NCI-H524 treated with DMSO at 0.1 percent for 48 hours (cell line): ENCODE measurements at places on chromosomes 3 and 15.

- no peak for DNase-seq
Observed at GRCh38 chr3:99126316-99126715, 224.8 kb upstream of the DCBLD2 start.

- no peak for DNase-seq
Observed at GRCh38 chr15:96421178-96421601, 90.7 kb downstream of the NR2F2 start.

- DNase-seq: no peak
Observed at GRCh38 chr15:61480863-61481262, 251.8 kb upstream of the RORA start.

- DNase-seq: no peak
Observed at GRCh38 chr3:35946854-35947515, 307.7 kb downstream of the ARPP21 start.

DNA sequence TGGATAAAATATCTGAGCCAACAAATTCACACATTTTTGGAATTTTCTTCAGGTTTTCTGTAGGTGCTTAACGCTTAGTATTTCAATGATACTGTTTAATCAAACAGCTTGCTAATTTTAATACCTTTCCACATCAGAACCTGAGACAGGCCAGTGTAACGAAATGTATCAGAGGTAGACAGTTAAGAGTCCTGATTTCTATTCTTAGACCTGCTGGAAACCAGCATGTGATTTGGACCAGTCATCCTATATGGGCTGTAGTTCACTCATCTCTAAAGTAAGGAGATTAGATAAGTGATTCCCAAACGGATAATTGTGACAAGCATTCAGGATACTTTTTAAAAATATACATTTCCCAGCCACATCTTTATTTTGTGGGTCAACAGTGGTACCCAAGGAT lies 18.4 kb downstream of the ARL6IP5 start:
- no peak for DNase-seq

- no peak for DNase-seq
Observed at GRCh38 chr3:86921971-86922680, 68.8 kb downstream of the VGLL3 start.
